ENCODE measurements at places on chromosomes 2 and 18. TPM values are rescaled to one million over a fixed set of nuclear protein-coding genes. Genes with fewer than 3 reads are reported as not detected.

The SNTG2 gene
- 4.2 TPM for total RNA-seq

The ALKAL2 gene
- 5.3 TPM for total RNA-seq

The PDE11A gene
- total RNA-seq, result 1.2 TPM

The TRIM43 gene
- not detected for total RNA-seq
